ENCODE measurements at places on chromosomes 2 and 18. TPM values are rescaled to one million over a fixed set of nuclear protein-coding genes. Genes with fewer than 3 reads are reported as not detected.

GRCh38 chr2:110149330-110150220 lies 34.0 kb upstream of the MALL start:
- no peaks in the 10 kb centered on the region for H3K4me1 ChIP-seq
- H3K27me3 ChIP-seq = no peaks in the 10 kb centered on the region
- no peak overlapping the region for H3K4me3 ChIP-seq

- no peak overlapping the region for H3K27ac ChIP-seq
- H3K36me3 ChIP-seq = no peaks in the 10 kb centered on the region
- no peaks in the 10 kb centered on the region for H3K4me1 ChIP-seq
- H3K27me3 ChIP-seq = no peaks in the 10 kb centered on the region
- DNase-seq = no peak
Observed at GRCh38 chr2:125168442-125168841, 1143.4 kb downstream of the CNTNAP5 start.

DNA sequence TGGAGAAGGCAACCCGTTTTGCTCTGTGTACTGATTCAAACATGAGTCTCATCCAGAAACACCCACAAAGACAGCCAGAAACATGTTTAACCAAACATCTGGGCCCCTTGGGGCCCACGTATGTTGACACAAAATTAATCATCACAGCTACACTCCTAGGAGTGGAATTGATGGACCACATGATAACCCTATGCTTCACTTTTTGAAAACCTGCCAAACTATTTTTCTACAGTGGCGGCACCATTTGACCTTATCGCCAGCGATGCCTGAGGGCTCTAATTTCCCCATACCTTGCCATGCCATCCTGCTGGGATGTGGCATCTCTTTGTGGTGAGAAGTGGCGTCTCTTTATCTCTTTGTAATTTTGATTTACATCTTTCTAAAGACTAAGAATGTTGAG lies 38.5 kb downstream of the PSMG2 start:
- H3K36me3 ChIP-seq = no peaks in the 10 kb centered on the region
- no peak for DNase-seq
- H3K4me1 ChIP-seq = no peaks in the 10 kb centered on the region
- H3K27ac ChIP-seq = no peak overlapping the region
- no peak overlapping the region for H3K4me3 ChIP-seq

- H3K27me3 ChIP-seq = no peaks in the 10 kb centered on the region
- DNase-seq = no peak
- no peaks in the 10 kb centered on the region for H3K4me1 ChIP-seq
- H3K36me3 ChIP-seq = no peaks in the 10 kb centered on the region
- no peak overlapping the region for H3K4me3 ChIP-seq
Observed at GRCh38 chr2:49113046-49113445, 41.3 kb downstream of the FSHR start.

DNA sequence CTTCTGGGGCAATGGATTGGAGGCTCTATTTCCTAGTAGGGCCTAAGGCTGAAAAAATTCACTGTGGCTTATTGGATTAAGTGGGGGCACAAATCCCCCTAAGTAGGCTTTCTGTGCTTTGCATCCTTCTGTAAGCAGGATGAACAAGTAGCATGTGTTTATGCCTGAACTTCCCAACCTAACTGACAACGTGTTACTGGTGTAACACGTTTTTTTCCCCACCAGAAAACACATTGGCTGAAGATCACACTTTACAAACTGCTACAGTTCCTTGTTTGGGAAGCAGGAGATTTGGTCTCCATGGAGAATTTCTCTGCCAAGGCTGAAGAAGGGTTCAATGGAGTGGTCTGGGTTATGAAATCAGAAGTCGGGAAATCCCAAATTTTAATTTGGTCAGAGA lies 7.2 kb upstream of the ITGA6 start:
- H3K27me3 ChIP-seq = no peaks in the 10 kb centered on the region
- no peak for DNase-seq
- no peak overlapping the region for H3K4me3 ChIP-seq

- H3K4me3 ChIP-seq = no peak overlapping the region
- no peaks in the 10 kb centered on the region for H3K4me1 ChIP-seq
- H3K27me3 ChIP-seq = no peaks in the 10 kb centered on the region
- DNase-seq = no peak
Observed at GRCh38 chr2:217177720-217178119, 317.9 kb upstream of the TNP1 start.

The HOXD11 gene
- not detected for total RNA-seq

GRCh38 chr2:189516546-189516945 lies 64.0 kb downstream of the SLC40A1 start:
- no peak for DNase-seq
- no peak overlapping the region for H3K4me3 ChIP-seq
- H3K36me3 ChIP-seq = no peaks in the 10 kb centered on the region
- no peaks in the 10 kb centered on the region for H3K27me3 ChIP-seq

GRCh38 chr2:229586746-229587705 lies 127.3 kb downstream of the DNER start:
- no peak for DNase-seq
- no peaks in the 10 kb centered on the region for H3K4me1 ChIP-seq

DNA sequence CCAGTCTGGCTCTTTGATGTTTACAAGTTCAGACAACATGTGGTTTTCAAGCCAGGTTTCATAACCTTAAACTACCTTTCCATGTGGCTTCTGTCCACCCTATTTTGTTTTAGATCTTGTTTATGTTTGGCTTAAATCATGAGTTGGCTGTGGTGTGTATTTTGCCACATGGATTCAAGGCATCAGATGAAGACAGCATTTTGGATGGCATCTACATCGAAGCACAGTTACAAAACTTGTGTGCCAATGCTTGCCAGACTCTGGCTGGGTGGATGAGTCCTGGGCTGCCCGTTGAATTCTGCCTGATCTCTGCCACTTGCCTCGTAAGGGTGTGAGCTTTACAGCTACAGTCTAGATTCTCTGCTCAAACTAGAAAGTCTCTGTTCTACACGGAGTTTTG lies 335.3 kb downstream of the MYCN start:
- H3K27me3 ChIP-seq = no peaks in the 10 kb centered on the region
- DNase-seq = no peak
- H3K4me1 ChIP-seq = no peaks in the 10 kb centered on the region

DNA sequence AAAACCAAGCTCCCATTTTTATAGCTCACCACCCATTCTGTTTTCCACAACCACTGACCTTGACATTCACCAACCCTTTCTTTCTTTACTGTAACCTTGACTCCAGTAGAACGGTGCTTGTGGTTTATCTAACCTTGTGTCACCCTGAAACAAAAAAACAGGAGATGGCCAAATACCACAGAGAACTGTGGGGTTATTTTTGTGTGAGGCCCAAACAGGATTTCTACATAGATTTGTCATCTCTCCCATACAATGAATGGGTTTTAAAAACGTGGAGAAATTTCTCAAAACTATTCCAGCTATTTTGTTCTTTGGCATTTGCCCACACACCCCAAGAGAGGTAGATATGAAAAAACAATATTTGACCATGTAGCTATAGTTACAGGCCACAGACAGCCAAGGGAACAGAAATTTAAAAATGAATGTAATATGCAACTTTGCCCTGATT lies 231.3 kb upstream of the TANK start:
- H3K36me3 ChIP-seq = no peaks in the 10 kb centered on the region
- no peak overlapping the region for H3K4me3 ChIP-seq
- no peak overlapping the region for H3K27ac ChIP-seq
- no peaks in the 10 kb centered on the region for H3K4me1 ChIP-seq

GRCh38 chr2:201698588-201699226 lies at the start of gene MPP4:
MPP4 (minus strand) TSS chr2:201698644; CDS start chr2:201693954, 4,690 bp downstream.
- H3K4me3 ChIP-seq = no peak within 1 kb of the TSS
- H3K27ac ChIP-seq = no peak within 1 kb of the TSS
- no peaks in the 10 kb centered on the region for H3K27me3 ChIP-seq
- no peaks in the 10 kb centered on the region for H3K4me1 ChIP-seq

GRCh38 chr2:202096736-202097135 lies 23.7 kb downstream of the KIAA2012 start:
- no peaks in the 10 kb centered on the region for H3K27me3 ChIP-seq
- no peaks in the 10 kb centered on the region for H3K4me1 ChIP-seq
- no peak for DNase-seq
- no peak overlapping the region for H3K4me3 ChIP-seq

- no peak overlapping the region for H3K4me3 ChIP-seq
- no peaks in the 10 kb centered on the region for H3K27me3 ChIP-seq
- DNase-seq = no peak
- H3K36me3 ChIP-seq = peaks cover 13% of the 10 kb centered on the region
Observed at GRCh38 chr2:171104379-171104778, 56.3 kb downstream of the TLK1 start.

The ZBTB14 gene
- 21.1 TPM for total RNA-seq

The SERPINB10 gene
- total RNA-seq = not detected

DNA sequence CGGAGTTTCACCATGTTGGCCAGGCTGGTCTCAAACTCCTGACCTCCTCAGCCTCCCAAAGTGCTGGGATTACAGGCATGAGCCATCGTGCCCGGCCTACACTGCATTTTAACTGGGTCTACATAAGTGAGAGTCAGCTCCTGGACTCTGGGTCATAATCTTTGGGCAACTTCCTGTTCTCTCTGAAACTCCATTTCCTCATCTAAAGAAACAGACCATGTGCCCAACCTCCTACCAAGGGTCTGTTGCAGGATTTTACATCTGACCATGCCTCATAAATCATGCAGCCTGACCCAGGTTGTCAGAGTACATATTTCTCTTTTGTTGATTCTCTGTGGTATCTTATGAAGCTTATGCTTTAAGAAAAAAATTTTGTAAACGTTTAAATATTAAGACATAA lies 280.4 kb downstream of the ALPK2 start:
- no peaks in the 10 kb centered on the region for H3K36me3 ChIP-seq
- H3K4me1 ChIP-seq = no peaks in the 10 kb centered on the region
- DNase-seq = no peak
- no peak overlapping the region for H3K27ac ChIP-seq
- no peak overlapping the region for H3K4me3 ChIP-seq

The SCN9A gene
- not detected for total RNA-seq

GRCh38 chr2:136407952-136408318 lies 290.0 kb upstream of the CXCR4 start:
- H3K27me3 ChIP-seq = peaks cover 14% of the 10 kb centered on the region
- no peak overlapping the region for H3K4me3 ChIP-seq
- DNase-seq = no peak

The NTSR2 gene
- total RNA-seq = not detected

The CHRND gene
- not detected for total RNA-seq

Data from CD8-positive, alpha-beta memory T cell (primary cell).